ENCODE measurements at places on chromosomes 1 and 21. TPM values are rescaled to one million over a fixed set of nuclear protein-coding genes. Genes with fewer than 3 reads are reported as not detected.

DNA sequence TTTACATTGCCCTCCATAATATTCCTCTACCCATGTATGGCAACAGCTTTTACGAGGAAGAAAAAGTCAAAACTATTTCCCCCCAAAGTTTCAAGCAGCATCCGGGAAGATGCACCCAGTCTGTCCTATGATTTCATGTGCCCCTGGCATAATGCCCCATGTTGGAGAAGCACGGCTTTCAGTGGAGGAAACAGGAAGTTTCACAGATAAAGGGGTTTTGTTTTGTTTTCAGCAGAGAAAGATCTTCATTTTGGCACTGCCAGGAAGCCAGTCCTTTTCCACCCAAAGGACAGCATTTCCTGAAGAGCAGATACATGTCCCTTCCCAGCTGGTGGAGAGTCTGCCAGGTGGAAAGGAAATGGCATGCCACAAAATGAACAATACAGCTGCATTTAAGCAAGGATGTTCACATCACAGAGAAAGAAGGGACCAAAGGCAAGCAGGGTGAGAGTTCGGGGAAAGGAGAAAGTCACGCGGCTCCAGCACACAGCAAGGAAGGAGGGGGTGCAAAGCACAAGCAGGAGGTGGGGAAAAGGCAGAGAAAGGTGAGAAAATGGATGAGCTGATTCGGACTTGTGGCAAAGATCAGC, 95.3 kb upstream of the HIVEP3 start:
- DNase-seq: peak; percentile 47

DNA sequence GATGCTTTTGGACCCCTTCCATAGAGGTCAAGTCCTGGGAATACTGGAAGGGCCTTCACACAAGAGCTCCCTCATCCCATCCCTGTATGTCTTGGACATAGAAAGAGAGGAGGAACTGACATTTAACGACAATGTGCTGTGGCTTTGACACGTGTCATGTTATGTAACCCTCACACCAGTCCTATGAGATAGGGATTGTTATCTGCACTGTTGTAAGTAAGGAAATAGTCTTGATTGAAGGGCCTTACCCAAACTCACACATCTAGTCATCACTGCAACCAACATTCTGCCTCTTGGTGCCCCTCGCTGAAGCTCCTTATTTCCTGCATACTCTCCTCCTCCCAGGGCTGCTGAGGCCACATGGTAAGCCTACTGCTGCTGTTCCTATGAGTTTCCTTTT, 63.7 kb upstream of the ANGPTL1 start:
- no peak for DNase-seq

The LMNA gene
- 68.3 TPM for polyA plus RNA-seq

The CFHR2 gene
- not detected for polyA plus RNA-seq

The MX2 gene
- polyA plus RNA-seq: 33.0 TPM

DNA sequence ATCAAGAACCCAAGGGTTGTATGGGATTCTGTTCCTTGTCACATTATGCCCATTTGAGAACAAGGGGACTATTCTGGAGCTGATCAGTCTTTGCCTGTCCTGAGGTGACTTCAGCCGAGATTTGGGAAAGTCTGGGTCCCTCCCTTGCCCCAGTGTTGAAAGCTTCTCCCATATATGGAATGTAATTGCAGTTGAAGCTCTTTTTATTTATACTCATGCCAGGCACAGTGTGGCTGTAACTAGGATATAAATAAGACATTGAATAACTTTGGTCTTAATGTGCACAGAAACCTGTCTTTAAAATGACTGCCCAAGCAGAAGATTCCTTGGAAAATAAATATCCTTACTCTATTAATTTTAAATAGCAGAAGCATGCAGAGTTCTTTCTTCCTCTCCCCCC, 15.2 kb downstream of the AKNAD1 start:
- no peak for DNase-seq

GRCh38 chr1:97738270-97738669, 182.6 kb downstream of the DPYD start:
- no peak for DNase-seq

The CRP gene
- 1.3 TPM for polyA plus RNA-seq

The ST6GALNAC5 gene
- polyA plus RNA-seq: 0.34 TPM

- no peak for DNase-seq
Observed at GRCh38 chr1:184937729-184938128, 36.6 kb downstream of the NIBAN1 start.

DNA sequence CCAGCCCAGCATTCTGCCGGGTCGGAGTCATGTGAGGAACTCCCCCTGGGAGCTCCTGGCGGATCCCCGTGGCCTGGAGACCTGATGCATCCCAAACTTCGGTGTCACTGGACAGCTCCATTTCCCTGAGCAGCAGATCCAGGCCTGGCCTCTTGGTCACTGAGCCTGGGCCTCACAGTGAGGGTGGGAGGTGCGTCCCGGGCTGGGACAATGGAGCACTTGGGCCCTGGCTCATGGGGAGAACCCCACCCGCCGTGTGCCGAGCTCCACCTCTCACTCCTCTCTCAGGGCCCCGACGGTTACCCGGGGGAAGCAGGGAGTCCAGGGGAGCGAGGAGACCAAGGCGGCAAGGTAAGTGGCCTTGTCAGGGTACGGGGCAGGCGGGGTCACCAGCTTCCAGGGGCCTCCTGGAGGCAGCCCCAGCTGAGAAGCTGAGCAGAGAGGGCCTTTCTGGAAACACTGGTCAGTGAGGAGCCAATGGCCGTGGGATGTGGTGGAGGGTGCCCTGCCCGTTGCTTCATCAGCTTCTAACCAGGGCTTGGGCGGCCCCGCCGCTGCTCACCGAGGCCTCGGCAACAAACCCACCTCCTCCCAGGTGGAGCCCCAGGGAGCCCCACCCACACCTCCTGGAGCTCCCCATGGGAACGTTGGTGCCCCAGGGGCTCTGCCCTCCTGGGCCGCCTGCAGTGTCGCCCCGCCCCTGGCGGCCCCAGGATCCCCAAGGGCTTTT, 19.8 kb downstream of the COL6A2 start:
- DNase-seq: no peak

DNA sequence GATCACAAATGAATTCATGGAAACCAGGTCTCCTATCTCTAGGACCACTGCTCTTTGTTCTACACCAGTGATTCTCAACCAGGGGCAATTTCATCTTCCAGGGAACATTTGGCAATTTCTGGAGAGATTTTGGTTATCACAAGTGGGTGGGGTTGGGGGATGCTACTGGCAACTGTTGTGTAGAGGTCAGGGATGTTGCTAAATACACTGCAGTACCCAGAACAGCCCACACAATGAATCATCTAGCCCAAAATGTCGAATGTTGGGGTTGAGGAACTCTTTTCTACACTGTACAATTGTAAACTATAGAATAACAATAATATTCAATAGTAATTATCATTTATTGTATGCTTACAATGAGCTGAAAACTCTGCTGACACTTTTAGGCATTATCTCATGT, 55.7 kb upstream of the UBE2U start:
- DNase-seq: no peak

The MAP3K7CL gene
- polyA plus RNA-seq: 14.2 TPM

The DPYD gene
- polyA plus RNA-seq: 13.1 TPM

DNA sequence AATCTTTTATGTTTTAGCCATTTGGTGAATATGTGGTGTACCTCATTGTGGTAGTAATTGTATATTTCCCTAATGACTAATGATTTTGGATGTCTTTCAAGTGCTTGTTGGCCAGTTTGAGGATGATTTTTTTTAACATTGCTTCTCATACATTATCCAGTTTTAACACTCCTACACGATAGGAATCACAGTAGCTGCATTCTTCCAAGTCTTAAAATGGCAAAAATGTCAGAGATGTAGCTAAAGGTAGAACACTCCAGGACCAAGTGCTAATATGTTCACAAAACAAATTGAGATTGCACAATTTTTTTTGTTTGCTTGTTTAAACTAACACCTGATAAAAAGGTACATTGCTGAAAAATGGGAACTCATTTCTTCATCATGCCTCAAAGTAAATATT, 11.7 kb downstream of the USP25 start:
- no peak for DNase-seq

DNA sequence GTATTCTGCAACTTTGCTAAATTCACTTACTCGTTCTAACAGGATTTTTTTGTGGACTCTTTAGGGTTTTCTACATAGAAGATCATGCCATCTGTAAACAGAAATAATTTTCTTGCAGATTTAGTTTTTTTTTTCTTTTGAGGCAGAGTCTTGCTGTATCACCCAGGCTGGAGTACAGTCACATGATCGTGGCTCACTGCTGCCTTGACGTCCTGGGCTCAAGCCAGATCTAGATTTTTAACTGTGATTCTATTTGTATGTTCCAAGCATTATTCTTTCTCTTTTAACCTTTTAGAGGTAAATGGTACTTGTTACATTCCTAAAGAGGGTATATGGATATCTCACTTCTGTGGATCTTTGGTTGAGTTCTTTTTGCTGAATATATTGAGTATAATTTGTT, 18.6 kb downstream of the FABP3 start:
- no peak for DNase-seq

The EXTL1 gene
- 0.14 TPM for polyA plus RNA-seq

The HSD11B1 gene
- polyA plus RNA-seq: 0.55 TPM

DNA sequence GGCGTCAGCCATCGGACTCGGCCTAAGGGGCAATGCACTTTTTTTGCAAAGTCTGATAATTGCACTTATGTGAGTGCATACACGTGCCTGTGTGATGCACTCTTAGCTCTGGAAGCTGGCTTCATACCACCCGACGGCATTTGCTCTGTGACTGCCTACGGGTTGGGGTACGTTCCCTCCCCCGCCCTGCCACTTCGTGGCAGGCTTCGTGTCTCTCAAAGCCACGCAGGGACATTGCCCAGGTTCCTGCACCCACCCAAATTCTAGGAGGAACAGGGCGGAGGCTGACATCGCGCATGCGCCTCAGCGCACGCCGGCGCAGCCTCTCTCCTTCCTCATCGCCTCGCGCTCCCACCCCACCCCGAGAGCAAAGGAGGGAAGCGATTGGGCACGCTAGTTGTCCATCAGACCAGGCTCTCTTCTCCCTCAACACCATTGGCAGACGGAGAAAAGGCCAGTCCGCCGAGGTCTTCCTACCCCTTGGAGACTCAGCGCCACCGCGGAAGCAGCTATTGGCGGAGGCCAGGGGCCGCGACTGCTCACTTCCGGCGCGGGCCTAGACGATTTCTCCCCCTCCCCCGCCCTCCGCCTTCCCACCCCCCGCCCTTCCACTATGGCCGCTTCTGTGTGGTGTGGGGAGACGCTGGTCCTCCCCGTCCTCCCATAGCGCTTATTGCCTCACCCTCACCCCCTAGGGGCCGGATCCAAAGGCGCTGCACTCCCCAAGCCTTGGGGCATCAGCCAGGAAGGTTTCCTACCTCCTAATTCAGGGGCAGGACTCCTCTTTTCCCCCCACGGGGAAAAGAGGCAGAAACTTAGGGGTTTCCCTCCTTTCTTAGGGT, at the start of gene INTS3:
INTS3 (plus strand) TSS at position 588 of the 842 bp plus-strand sequence. CDS start 585 bp downstream, outside the sequence.
- DNase-seq: peak; percentile 99

GRCh38 chr1:39082010-39082799, 56.1 kb downstream of the NDUFS5 start:
- DNase-seq: no peak

The KRTAP19-3 gene
- 2.4 TPM for polyA plus RNA-seq
